ENCODE measurements at places on chromosomes 4 and X. TPM values are rescaled to one million over a fixed set of nuclear protein-coding genes. Genes with fewer than 3 reads are reported as not detected.

RBMX2 gene
- 13.7 TPM for total RNA-seq

TCP11X2 gene
- total RNA-seq = not detected

DNA sequence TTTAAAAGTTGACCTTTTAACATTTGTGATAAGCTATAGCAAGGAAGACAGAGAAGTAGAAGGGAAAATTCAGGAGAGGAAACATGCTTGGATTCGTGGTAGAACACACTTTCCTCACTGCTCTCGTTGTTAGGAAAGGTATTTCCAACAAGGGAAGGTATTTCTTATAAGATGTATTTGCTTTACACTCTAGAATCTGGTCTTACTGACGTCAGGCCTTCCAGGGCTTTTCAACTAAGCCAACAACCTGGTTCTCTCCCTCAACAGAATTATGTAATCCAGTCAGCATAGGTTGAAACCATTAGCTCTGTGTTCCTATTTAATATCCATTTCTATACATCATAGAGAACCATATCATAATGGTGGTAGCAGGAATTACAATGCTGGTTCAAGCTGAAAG, 241.9 kb downstream of the SLC39A8 start:
- DNase-seq = no peak
- no peaks in the 10 kb centered on the region for H3K36me3 ChIP-seq

DNA sequence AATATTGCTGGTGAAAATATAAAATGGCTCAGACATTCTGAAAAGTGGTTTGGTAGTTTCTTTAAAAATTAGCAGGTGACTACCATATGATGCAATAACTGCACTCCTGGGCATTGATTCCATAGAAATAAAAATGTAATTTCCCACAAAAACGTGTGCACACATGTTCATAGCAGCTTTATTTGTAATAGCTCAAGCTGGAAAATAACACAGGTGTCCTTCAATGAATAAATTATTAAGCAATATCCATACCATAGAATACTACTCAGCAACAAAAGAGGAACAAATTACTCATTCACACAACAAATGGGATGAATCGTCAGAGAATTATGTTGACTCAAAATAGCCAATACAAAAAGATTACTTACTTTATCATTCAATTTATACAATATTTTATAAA, 893.7 kb upstream of the SLIT2 start:
- no peaks in the 10 kb centered on the region for H3K27me3 ChIP-seq
- no peaks in the 10 kb centered on the region for H3K36me3 ChIP-seq
- H3K27ac ChIP-seq = no peak overlapping the region
- DNase-seq = peak; percentile 58
